ENCODE measurements at places on chromosomes 5 and 9.
A peak's percentile ranks its signal among the peaks of the same experiment; 100 is the strongest.

DNA sequence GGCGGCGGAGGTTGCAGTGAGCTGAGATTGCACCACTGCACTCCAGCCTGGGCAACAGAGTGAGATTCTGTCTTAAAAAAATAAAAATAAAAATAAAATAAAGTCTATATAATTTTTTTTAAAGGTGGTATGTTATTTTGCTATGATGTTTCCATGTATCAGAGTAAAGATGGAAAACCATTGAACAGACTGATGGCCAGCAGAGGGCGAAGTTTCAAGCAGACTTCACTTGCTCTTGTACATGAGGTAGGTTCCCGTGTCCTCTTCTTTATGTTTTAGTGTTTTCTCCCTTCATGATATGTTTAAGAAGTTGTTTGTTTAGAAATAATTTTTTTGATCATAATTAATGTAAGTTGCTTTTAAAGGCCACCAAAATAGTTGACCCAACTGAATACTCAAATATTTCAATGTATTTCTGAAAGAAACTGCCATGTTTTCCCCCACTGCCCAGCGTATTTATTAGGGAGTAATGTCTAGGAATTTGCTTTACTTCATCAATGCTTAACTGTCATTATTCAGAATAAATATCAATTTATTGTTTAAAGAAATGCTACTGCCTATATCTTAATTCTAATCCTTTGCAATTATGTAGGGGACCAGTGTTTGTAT, 146.4 kb downstream of the HACD4 start:
- DNase-seq, result peak; percentile 38

GRCh38 chr5:128432913-128433440, 105.1 kb downstream of the FBN2 start:
- DNase-seq, result no peak

DNA sequence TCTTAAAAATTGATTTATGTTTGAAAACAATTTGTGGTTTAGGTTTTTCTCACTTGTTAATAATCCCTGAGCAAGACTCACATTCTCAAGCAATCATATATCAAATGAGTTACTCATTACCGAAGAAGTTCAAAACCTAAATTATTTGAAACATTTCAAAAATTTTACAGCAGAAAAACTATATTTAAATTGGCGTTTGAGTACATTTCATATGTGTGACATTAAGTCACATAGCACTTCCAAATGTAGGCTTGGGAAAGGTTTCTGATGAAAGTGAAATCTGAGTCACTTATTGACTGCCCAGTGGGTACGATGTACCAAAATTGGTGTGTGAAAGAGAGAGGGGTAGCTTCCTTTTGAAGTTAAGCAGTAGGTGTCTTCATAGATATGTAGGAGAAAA, 411.4 kb upstream of the SGCD start:
- DNase-seq, result no peak

GRCh38 chr9:7443541-7443940, 356.0 kb downstream of the DMAC1 start:
- DNase-seq, result no peak

GRCh38 chr5:146745931-146746577, 132.5 kb downstream of the PPP2R2B start:
- DNase-seq, result peak; percentile 45

- DNase-seq, result no peak
These were observed 43.9 kb downstream of the CCDC125 start for GRCh38 chr5:69288688-69289087.

DNA sequence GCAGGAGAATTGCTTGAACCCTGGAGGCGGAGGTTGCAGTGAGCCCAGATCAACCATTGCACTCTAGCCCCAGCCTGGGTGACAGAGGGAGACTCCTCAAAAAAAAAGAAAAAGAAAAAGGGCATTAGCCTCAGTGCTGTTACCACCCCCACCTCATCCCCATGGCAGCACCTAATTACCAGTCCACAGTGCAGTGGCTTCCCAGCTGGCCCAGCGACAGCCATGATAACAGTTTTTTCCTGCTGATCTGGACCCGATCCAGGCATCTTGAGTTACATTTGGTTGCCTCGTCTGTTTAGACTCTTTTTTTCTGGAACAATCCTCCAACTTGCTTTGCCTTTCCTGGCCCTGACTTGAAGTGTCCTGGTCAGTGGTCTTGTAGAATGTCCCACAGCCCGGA, 24.4 kb downstream of the NCS1 start:
- peak; percentile 88 for DNase-seq

GRCh38 chr9:109593612-109594011, 95.5 kb upstream of the PTPN3 start:
- no peak for DNase-seq

- DNase-seq, result no peak
These were observed 2267.7 kb upstream of the ACO1 start for GRCh38 chr9:30116673-30117217.

- no peak for DNase-seq
These were observed 69.3 kb downstream of the OLFM1 start for GRCh38 chr9:135156525-135157510.

- no peak for DNase-seq
These were observed 109.8 kb downstream of the HMHB1 start for GRCh38 chr5:143921525-143922311.

DNA sequence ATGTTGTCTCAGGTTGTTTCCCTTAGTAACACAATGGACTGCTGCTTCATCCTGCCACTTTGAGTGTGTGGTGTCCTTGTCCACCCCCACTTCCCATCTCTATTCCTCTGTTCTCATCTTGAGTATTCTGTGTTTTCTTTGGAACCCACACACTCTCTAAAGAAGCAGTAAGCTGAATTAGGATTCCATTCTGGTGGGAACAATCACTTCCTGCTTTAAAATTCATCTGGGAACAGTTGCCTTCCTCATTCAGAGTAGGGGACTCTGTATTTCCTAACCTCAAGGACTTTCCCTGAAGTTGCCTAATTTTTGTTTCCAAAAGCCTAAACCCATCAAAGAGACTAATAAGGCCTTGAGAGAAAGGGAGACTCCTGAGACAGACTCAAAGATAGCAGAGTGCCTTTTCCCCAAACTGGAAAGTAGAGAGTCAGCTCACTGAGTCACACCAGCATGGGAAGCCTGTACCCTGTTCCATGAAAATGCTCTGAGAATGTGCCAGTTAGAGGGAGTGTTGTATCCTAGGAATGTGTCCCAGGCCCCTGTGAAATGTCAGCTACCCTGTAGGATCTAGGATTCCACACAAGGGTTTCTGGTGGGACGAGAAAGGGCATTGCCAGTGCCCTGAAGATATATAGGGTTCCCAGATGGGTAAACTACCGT, 63.6 kb downstream of the CCDC192 start:
- DNase-seq, result no peak

DNA sequence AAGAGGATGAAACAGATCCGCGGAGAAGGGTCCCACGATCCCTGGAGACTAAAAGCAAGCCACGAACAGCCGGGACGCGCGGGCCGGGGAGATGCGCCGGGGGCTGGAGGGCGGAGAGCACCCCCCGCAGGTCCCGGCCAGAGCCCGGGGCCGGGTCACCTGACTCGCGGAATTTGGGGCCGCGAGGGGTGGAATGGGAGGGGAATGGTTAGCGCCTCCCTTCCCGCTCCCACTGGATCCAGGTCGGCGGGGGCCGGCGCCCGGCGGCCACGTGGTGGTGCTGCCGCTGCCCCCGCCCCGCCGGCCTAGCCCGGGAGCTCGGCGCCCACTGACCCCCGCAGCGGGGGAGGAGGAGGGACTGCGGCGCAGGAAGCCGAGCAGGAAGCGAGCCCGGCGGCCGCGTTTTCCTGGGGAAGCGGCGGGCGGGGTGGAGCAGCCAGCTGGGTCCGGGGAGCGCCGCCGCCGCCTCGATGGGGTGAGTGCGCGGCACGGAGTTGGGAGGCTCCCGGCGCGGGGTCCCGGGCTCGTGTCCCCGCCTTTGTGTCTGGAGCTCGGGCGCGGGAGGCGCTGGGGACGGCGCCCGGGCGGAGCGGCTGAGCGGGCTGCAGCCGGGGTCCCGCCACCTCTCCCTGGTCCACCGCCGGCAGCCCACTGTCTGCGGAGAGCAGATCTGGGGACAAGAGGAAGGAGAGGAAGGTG, at the start of gene RAI14:
Gene RAI14, plus strand, starts transcription at position 328 of the 699 bp plus-strand sequence. CDS start 30,592 bp downstream, outside the sequence.
- peak; percentile 25 for DNase-seq

DNA sequence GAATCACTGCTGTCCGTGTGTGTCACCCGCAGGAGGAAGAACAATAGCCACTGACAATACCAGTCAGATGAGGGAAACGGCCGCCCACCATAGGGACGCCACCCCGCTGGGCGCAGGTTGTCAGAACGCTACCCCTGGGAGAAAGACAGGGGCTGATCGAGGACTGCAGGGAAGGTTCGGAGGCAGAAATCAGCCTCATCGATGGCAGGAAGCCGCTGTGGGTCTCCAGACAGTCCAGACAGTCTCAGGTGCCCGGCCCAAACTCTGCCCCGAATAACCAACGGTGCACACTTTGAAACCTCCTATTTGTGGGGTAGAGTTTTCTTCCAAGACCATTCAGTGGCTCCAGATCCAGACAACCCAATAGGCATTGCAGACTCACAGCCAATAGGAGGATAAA, 181.5 kb downstream of the ROR2 start:
- DNase-seq, result no peak

DNA sequence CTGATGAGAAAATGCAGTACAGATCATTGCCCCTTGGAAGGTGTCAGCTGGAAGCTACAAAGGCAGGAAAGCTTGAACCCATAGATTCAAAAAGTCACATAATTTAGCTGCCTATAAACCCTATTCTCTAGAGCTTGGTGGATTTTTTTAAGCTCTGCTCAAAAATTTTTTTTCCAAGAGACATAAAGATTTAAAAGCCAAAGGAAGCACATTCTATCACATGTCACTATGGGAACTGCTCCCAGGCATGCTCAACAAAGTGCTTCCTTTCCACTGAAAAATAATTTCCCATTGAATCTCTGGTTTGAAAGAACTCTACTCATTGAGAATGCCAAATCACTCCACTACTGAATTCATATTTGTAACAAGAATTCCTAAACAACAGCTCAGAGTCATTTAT, 419.8 kb downstream of the CETN3 start:
- no peak for DNase-seq

GRCh38 chr5:44862808-44863207, 54.1 kb downstream of the MRPS30 start:
- DNase-seq, result no peak

- no peak for DNase-seq
These were observed 6.7 kb upstream of the GCNT4 start for GRCh38 chr5:75058986-75059535.

DNA sequence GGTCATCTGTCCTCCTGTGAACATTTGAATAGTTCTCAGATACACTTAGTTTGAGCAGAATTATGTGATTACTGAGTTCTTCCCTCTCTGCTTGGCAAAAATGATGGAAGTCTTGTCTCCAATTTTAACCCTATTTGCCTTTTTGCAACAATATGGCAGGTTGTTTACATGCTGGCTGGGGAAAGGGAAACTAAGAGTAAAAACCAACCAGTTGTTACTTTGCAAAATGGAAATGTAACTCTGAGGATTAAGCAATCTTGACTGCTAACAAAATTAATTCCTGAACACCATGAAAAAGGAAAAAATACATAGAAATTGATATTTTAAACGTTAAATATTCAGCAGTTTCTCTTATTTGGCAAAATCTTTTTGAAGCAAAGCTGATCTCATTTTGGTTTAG, 11.1 kb downstream of the SIT1 start:
- DNase-seq, result no peak

GRCh38 chr9:79240774-79241173, 331.0 kb upstream of the TLE4 start:
- DNase-seq, result no peak

DNA sequence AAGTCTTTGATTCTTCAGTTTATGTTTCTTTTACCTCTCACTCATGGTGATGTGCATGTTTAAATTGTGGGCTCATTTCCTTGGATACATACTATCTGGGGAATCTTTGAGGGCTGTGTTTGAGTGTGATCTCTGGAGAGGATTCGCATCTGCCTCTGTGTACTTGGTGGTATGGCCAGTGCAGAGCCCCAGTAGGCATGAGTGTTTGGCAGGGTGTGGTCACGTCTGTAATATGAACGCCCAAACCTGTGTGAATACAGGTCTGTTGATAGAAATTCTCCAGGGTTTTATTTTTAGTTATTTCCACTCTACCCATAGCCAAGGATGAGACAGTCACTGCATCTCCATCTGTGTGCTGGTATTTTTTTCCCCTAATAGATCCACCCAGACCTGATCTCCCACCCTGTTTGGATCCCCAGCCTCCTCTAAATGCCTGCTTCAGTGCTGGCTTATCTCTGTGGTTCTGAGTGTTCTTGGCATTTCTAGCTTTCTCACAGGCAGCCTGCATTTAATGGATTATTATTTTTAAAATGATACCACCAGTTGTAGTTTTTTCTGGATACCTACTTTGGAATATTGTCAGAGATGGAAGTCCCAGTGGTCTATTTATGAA, 37.5 kb downstream of the TJP2 start:
- DNase-seq, result no peak

DNA sequence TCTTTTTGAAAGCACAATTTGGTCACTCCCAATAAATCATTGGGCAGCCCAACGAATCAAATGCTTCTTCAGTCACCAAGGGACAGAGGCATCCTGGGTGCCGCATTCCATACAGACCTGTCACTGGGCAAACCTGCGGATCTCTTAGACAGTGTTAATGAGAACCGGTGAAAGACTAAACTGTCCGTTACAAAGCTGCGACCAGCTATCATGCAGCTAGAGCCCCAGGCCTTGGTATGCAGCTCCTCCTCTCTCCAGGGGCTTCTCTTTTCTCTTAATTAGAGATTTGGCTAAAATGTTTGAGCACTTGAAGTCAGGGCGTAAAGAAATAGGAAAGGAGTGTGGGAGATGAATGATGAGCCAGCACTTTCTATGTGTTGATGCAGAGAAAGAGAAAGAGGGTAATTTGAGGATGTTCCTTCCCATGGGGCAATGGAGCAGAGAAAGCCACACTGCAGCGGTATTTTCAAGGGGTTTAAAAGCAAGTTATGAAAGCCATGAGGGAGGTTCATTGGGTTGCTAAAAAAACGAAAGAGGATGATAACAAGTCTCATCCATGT, 175.3 kb downstream of the RFK start:
- DNase-seq, result no peak

DNA sequence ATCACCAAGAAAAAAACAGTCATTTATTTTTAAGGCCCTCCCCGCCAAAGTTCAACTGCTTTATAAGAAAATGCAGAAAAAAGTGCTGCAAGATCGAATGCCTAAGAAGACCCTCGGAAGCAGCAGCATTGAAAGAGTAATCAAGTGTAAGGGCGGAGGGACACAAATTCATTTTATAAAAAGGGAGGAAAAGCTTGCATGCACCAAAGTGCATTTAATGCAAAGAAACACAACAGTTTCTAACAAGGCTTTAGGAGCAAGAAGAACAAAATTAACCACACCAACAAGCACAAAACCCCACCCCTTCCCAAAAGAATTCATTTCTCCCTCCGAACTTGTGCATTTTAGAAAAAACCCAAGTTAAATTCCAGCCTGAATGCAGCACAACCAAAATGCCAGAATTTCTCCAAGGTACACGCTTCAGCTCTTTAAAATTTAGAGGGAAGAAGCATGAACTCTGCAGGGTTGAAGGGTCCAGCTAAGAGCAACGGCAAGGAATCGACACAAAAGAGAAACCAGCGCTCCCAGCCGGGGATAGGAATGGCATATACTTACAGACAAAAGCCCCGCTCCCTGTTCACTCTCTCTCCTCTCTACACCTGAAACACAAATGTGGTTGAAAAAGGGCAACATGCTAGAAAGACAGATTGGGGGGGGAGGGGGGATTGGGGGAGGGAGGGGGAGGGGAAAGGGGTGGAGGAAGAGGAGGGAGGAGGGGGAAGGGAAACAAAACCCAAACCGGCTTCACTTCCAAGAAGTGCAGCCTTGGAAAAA, at the start of gene NREP:
Gene NREP, minus strand, starts transcription at position 614 of the 774 bp plus-strand sequence. CDS start 1,422 bp downstream, outside the sequence.
- DNase-seq, result peak; percentile 57

Measured in NCI-H1092 (cell line).